A549 treated with ZK216348 at 1 μM for 4 hours (cell line): ENCODE measurements at places on chromosomes 7 and 10. TPM values are rescaled to one million over a fixed set of nuclear protein-coding genes. Genes with fewer than 3 reads are reported as not detected.

The CFAP69 gene
- total RNA-seq: 1.3 to 3.1 TPM (median 2.2 TPM) in 5 replicates

The FAM204A gene
- 39.5 to 98.3 TPM (median 44.7 TPM) in 5 replicates for total RNA-seq

The C10orf105 gene
- total RNA-seq: not detected in 5 replicates

The UCMA gene
- not detected in 5 replicates for total RNA-seq

The ASZ1 gene
- total RNA-seq: not detected in 5 replicates

The AS3MT gene
- 2.6 to 5.0 TPM (median 4.7 TPM) in 5 replicates for total RNA-seq

The CCSER2 gene
- total RNA-seq: 9.4 to 12.6 TPM (median 11.0 TPM) in 5 replicates

The CUEDC2 gene
- 54.9 to 73.1 TPM (median 62.7 TPM) in 5 replicates for total RNA-seq

The LRRC17 gene
- total RNA-seq: not detected in 5 replicates

The HOXA11 gene
- 0.33 to 0.90 TPM (median 0.61 TPM) in 5 replicates for total RNA-seq

The HHEX gene
- 12.8 to 15.5 TPM (median 14.1 TPM) in 5 replicates for total RNA-seq
